ENCODE measurements at places on chromosomes 13 and 19.

DNA sequence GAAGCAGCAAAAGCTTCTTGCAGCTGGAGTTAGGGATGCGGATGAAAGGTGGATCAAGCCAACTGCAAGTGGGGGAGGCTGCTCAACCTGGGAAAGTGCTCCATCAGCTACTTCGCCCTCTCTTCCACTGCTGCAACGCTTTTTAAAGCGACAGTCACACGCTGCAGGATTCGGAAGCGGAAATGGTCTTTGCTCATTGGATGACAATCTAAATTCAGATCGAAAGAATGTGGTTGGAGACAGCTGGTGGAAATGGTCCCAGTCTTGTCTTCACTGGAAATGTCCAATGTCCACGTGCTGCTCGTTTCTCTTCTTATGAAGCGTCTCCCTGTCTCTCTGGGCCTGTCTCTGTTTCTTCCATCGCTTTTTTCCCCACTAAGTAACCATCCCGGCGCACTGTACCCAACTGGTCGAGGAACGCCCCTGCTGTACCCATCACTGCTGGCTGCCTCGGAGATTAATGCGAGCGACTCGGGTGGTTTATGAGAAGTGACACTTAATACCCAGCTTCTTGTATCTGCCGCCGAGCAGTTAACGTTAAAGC, 2.1 kb upstream of the FGF9 start:
- no peak for DNase-seq

GRCh38 chr13:87087741-87088140, 583.4 kb upstream of the SLITRK5 start:
- no peak for DNase-seq

- DNase-seq, result no peak
Measured at GRCh38 chr19:13102666-13103580, at the start of gene LYL1. LYL1 (minus strand) TSS chr19:13102858; CDS start chr19:13101171, 1,687 bp downstream.

- no peak for DNase-seq
Measured at GRCh38 chr19:57239982-57240310, 486 bp upstream of the ZNF805 start.

- DNase-seq, result no peak
Measured at GRCh38 chr13:99704390-99704789, 203.1 kb downstream of the TM9SF2 start.

DNA sequence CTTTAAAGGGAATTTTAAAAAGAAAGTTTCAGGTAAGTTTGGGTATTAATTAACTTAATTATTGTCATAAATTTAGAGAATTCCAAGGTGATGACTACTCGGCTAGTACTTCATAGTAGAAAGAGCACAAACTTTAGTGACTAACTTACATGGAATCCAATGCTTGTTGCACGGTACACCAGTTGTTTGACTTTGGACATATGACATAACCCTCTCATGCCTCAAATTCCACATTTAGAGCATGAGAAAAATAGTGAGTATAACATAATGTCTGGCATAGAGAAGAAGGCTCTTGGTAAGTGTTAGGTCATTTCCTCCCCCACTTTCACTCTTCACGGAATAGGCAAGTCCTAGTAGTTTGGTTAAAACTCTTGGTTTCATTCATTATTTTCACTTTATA, 1249.4 kb upstream of the SLC10A2 start:
- no peak for DNase-seq

- DNase-seq, result no peak
Measured at GRCh38 chr13:74644229-74644628, 510.0 kb upstream of the KLF12 start.

- no peak for DNase-seq
Measured at GRCh38 chr13:42279080-42279479, 7.1 kb downstream of the AKAP11 start.

DNA sequence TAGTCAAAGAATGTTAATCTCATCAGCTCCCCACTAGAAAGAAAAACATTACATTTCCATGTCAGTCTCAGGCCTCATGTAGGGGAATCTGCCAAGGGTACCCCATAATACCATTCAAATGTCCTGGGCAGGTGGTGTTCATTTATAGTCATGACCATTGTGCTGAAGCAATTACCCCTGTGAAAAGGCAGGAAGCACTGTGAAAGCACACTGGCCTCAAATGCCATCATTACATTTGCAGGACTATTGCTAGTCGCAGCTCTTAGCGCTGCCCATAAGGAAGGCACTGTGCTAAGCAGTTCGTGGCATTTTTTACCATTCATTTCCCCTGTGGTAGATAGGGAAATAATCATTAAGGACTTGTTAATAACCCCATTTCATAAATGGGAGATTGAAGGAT, 109.0 kb downstream of the LHFPL6 start:
- DNase-seq, result no peak

DNA sequence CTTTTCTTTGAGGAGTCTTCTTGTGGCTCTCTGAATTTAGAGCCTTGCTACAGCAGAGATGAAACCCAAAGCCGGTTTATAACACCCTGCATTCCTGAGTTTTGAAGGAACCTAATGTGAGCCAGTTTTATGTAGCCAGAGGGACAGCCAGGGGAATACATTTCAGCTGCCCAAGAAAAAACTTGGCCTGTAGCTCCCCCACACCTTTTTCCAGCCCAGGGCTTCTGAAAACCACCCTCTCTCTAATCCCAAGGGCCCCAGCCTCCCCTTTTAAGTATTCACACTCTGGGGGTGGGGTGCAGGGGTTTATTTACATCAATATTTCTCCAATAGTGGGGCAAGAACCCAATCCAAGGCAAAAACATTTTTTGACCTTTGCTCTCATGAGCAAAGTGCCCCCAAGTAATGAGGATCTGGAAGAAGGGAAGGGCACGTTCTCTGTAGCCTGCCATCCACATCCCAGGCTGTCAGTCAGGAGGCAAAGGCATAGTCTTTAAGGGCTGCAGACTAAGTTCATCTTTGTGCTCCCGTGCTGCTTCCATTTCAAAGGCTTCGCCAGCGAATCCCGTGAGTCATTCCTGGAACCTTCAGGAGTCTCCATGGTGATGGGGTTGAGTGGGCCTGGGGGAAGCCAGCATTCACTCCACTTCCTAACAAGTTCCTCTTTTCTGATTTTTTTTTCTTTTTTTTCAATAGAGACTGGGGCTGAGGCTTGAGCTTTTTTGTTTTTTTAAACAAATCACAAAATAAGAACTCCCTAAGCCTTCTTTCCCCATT, 33.2 kb upstream of the MEDAG start:
- no peak for DNase-seq

- DNase-seq, result no peak
Measured at GRCh38 chr13:109869312-109870237, 83.2 kb upstream of the IRS2 start.
